ENCODE measurements at places on chromosomes 12 and 14. TPM values are rescaled to one million over a fixed set of nuclear protein-coding genes. Genes with fewer than 3 reads are reported as not detected.
A peak's percentile ranks its signal among the peaks of the same experiment; 100 is the strongest.

- peak; percentile 55 for DNase-seq
These were observed 1.6 kb downstream of the HRK start for GRCh38 chr12:116879509-116880212.

DNA sequence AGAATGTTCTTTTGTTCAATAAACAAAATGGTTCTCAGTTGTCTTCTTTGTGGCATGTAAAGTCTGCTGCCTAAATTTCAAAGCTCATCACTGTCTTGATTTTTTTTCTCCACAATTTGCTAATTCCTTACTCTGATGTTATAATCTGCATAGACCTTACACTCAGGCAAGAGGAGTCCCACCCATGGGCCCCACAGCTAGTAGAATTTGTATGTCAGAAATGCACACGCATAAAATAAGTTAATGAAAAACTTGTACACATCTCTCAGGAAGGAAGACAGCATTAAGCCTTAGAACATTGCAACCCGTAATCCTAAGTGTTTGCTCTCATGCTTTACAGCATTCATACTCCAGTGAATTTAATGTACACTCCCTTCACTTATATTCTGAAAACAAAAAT, 280.8 kb downstream of the ATXN7L3B start:
- DNase-seq, result no peak

DNA sequence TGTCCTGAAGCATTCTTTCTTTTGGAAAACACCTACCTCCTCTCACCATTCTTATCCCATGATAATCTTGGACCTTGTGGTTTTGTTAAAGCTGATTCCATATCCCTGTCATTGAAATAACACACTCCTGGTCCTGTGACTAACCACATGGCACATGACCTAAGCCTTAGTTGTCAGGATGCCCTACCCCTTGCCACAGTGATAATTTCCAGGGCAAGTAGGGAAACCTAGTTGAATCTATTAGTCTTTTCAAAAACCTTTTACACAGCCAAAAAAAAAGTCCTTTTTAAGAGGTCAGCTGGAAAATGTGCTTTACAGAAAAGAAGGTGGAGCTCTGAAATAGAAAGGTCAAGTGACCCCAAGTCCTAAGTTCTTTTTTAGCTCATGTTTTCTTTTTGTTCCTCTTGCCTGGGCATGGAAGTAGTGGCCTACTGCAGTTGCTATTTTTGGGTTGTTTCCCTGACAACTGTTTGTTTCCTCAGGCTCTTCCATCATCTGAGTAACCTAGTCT, 608.4 kb downstream of the LRFN5 start:
- no peak for DNase-seq

GRCh38 chr12:2171672-2172426, 119.1 kb downstream of the CACNA1C start:
- DNase-seq, result no peak

- no peak for DNase-seq
These were observed 189.0 kb downstream of the FOXA1 start for GRCh38 chr14:37406095-37406494.

Gene PA2G4
- total RNA-seq, result 237 TPM

DNA sequence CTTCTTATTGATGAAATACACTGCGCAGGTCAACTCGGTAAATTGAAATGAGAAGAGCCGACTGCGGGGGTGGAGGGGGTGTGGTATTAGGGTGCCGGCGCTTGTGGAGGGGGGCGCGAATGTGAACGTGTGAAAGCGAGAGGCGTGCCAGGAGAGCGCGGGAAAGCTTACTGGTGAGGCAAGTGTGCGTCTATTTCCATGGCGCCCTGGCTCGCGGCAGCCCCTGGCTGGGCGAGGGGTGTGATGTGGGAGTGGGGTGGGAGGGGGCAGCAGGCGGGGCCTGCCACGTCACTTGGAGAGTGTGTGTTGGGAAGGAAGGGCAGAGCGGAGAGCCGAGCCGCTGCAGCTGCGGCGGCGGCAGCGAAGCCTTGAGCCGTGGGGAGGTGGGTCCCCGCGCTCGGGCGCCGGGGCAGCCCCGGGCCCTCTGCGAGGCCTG, 88.8 kb downstream of the GALNT8 start:
- peak; percentile 36 for DNase-seq

DNA sequence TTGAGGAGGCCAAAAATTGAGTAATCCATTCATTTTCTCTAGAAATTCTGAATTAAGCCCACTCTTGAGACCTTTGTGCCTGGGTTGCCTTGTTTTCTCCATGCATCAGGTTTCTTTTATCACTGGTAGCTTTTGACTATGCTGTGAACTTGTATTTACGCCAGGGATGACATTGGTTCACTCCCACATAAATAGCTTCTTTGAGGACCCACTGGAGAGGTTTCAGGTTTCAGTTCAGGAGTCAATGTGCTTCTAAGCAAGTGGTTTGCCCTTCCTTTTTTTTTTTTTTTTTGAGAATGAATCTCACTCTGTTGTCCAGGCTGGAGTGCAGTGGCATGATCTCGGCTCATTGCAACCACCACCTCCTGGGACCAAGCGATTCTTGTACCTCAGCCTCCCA, 10.2 kb upstream of the SLC17A8 start:
- DNase-seq, result no peak

Gene ETFBKMT
- total RNA-seq, result 1.7 TPM

DNA sequence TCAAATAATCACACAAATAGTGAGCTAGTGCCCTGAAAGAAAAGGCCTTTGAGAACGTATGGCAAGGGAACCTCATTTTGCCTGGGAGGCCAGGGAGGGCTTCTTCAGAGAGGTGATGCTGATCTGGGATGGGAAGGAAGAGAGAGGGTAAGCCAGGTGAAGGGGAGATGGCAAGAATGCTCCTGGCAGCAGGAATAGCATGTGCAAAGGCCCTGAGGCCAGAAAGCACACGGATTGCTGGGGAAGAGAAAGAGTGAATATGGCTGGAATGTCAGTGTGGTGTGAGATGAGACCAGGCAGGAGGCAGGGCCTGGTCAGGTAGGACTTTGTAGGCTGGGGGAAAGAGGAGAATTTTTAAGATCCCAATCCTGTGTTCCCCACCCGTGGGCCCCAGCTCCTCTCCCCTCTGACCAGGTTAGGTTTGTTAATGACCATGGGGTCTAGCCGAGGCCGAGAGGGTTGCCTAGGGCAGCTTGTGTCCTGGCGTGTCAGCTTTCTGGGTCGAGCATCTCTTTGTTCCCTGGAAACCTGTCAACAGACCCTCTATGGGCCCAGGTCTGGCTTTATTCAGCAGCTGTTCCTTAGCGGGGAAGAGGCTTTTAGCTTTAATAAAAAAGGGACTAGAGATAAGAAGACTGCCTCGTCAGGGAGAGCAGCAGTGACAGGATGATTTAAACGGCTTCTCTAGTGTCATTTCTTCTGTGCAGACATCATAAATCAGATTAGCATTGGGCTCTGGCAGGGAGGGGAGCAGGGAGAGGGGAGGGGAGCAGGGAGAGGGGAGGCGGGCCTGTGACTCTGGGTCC, 123.4 kb downstream of the ADCK1 start:
- DNase-seq, result no peak

GRCh38 chr14:89279649-89280232, 137.3 kb downstream of the FOXN3 start:
- DNase-seq, result no peak
